ENCODE measurements at places on chromosomes 6 and 20. TPM values are rescaled to one million over a fixed set of nuclear protein-coding genes. Genes with fewer than 3 reads are reported as not detected.

GRCh38 chr20:39268491-39268951, 306.4 kb downstream of the DHX35 start:
- no peak for DNase-seq

DNA sequence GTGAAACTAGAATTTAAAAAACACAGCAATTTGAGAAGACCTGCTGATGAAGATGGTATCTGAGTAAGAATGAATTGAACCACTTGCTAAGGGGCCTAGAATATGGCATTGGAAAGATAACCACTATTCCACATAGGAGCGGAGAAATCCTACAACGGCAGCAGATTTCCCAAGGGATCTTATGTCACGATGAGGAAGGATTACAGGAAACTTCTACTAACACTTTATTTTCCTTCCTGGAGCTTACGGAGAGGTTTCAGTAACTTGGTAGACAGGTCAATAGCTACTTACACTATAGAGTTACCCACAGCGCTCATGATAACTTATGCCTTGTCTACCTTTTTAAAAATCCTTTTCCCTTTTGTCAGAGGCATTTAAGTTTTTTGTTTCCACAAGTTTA, 11.8 kb upstream of the TCF21 start:
- no peak for DNase-seq

GRCh38 chr20:11248011-11248409, 574.2 kb upstream of the JAG1 start:
- no peak for DNase-seq

Gene C6orf58
- not detected for total RNA-seq

DNA sequence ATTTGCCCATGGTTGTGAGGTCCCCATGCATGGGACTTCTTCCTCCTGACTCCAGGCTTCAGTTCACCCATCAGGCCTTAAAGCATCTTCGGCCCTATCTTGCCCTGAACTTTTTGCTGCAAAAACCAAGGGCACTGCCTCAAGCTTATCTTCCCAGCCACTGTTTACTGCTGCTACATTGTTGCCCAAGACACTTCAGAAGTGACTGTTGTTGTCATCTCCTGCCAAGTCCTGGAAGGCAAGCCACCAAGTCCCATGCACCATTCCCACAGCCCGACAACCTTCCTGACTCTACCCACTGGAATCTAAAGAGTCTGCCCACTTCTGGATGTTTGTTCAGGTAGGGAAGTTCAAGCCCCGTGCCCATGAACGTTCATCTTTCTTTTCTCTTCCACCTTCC, 12.4 kb downstream of the BANF2 start:
- no peak for DNase-seq

Gene ADGRF4
- total RNA-seq = not detected

DNA sequence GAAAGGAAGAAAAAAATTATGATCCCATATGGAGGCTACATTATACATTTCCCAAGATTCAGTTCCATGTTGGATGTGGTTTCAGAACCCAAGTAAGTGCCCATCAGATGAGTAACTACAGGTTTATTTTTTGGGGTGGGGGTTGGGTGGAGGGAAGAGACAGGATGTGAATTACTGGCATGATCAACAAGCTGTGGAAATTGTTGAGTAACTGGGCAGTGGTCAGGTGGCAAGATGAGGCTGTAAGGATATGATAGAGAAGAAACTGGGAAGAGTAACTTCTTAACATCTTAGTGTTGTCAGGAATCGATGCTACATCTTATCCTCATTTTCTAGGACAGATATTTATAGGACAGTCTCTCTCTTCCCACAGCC, 153.5 kb downstream of the CFAP61 start:
- DNase-seq = no peak

- no peak for DNase-seq
These were observed 258.5 kb downstream of the HACE1 start for GRCh38 chr6:104601131-104601651.

DNA sequence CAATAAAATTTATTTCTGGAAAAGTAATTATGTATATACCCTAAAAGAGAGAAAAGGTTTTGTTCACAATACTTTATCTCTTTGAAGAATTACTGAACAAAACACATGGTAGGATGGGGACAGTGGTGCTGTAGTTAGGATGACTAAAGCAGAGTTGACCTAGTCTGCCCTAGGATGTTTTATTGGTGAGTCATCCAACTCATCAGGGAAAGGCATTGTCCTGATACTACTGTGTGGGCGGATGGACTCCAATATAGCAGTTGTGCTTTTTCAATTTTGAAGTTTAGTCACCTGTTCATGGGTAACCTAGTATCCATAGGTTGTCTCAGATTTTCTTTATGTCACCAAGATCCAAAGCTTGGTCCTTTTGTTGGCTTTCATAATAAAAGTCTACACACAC, 53.3 kb upstream of the EYS start:
- DNase-seq = no peak

Gene IYD
- total RNA-seq = not detected

GRCh38 chr6:166750108-166750793, 123.2 kb upstream of the RPS6KA2 start:
- DNase-seq = no peak

- DNase-seq = no peak
These were observed 112.1 kb downstream of the ASXL1 start for GRCh38 chr20:32470025-32470861.

DNA sequence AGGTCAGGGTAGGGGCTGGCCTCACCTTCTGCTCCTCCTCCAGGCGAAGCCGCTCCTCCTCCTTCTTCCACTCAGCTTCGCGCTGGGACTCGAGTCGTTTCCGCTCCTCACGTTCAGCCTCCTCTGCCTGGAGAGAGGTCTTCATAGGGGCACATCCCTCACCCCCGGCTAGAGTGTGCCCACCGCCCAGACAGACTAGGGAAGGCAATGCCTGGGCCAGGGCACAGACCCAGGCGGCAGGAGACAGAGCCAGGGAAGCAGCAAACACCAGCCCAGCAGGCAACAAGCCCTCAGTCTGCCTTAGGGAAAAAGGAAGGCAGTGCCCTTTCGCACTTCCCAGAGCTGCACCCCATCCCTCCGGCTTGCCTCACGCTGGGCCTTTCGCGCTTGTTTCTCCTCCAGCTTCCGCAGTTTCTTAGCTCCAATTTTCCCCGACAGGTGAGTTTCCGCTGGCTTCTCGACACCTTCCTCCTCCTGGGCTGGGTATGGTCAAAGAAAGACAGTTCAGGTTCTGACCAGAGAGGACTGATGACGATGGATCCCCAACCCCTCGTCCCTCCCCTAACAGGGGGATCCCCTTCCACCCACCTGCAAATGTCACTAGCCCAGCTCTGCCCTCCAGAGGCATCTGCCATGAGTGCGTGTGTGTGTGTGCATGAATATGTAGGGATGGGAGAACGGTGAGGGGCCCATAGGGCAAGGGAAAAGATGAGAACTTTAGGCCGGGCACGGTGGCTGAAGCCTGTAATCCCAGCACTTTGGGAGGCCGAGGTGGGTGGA, 4.3 kb downstream of the DDRGK1 start:
- DNase-seq = no peak

Gene FAM8A1
- 35.2 TPM for total RNA-seq

DNA sequence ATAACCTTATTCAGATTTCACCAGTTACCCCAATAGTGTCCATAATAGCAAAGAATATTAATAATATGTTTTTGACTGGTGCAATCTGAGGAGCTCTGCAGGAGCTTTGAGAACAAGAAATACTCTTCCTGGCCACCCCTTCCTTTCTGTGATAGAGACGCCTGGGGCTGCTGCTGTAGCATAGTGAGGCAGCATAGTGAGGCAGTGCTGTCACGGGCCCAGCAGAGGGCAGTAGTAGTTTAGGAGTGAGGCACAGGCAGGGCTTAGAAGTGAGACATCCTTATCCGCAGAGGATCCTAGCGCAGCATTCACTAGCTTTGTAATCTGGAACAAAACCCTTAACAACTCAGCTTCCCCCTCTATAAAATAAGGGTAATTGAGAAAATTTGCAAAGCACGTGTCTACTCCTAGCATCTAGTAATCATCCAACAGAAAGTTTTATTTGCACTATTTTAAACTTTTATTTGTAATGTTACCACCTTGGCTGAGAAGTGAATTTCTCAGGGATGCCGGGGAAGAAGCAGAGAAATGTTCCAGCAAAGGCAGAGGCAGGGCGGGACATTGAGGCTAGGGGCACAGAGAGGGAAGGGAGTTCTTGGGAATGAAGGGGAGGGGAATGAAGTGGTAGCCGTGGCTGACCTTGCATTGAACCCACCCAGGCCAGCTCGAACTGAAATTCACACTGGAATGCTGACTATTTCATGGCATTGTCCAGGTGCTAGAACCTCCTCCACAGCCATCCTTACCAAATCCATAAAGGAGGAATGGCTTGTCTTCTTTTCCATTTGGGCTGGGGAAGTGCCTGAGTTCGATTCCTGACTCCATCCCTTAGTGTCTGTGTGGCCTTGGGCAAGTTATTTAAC, 78.8 kb downstream of the CDS2 start:
- DNase-seq = peak; percentile 77
